Stimulated activated CD4-positive, alpha-beta T cell treated with anti-CD3 and anti-CD28 coated beads, Interleukin-1b, Interleukin-23, amount 100 ng/mL, for 24 hours (primary cell): ENCODE measurements at places on chromosomes 5 and 9.

GRCh38 chr5:31059889-31060288 lies 133.6 kb upstream of the CDH6 start:
- no peak for DNase-seq

DNA sequence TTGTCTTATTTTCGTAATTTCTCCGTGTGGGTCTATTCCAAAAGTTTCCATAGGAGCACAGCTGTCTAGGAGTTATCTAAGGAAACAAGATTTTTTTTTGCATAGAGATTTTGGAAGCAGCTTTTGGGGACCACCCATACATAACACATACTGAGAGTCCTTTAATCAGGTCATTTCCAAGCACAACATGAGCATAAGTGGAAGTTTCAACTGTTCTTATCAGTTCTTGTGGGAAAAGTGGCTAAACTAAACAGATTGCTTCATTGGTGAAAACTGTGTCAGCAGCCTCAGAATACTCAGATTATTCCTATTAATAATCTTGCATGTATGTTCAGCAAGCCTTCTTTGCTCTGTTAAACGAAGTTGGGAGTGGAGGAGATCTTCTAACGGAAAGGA lies 153.6 kb upstream of the TYRP1 start:
- no peak for DNase-seq

DNA sequence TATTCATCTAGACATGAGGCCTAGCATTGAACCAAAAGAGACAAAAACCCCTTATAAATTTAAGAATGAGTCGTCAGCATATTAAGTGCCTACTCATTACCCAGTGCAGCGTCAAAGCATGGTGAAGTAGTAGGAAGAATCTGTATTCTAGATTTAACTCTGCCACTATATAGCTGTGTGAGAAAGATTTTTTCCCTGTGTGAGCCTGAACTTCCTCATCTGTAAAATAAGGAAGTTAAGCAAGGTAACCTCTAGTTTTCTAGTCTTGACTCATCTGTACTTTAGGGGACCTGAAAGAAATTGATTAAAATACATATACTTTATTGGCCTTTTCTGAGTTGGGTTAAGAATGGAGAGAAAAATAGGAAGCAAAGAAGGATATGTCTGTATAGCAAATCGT lies 82.1 kb upstream of the RUSC2 start:
- DNase-seq = no peak

GRCh38 chr5:41071975-41072374 lies 833 bp upstream of the MROH2B start:
- DNase-seq = no peak

DNA sequence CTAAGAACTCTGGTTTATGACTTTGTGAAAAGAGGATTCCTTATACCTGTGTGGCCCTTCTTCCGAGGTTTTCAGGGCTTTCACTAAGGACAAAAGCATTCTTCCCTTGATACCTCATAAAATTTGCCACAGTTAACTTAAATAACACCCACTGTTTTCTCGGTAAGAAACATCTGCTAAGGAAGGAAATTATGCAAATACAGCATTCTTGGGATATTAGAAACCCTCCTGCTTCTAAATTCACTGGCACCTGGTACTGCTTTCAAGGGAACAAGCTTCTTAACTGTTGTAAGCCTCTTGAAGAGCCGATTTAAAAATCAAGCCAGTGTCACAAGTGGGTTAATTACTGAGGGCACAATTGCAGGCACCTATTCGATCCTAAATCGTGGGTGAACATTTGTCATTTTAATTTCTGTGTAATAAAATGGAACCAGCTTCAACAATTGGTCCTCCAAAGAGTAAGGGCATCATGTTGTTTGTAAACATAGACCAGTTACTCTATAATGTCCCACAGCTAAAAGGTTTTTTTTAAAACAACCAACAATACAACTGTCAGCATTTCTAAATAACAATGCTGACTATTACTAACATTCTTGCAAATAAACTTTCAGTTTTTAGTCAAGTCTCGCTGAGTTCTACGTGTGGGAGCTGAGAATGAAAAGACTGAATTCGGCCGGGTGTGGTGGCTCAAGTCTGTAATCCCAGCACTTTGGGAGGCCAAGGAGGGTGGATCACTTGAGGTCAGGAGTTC lies 26.6 kb downstream of the AK3 start:
- no peak for DNase-seq

DNA sequence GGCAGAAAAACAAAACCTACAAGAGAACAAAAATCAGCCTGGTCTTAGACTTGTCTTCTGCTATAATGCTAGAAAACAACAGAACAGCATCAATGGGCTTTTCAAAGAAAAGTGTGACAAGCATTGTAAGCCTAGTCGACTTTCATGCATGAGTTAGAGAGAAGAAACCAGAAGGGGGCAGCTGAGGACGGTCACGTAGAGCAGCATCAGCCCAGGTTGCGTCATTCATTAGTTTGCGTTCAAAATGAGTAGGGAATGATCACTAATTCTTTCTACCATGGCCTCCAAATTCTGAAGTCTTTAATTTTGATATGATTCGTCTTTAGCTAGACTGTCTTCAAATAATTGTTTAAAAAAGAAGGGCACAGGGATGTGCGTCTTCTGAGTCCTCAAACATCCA lies 4.7 kb upstream of the ISCA1 start:
- no peak for DNase-seq

DNA sequence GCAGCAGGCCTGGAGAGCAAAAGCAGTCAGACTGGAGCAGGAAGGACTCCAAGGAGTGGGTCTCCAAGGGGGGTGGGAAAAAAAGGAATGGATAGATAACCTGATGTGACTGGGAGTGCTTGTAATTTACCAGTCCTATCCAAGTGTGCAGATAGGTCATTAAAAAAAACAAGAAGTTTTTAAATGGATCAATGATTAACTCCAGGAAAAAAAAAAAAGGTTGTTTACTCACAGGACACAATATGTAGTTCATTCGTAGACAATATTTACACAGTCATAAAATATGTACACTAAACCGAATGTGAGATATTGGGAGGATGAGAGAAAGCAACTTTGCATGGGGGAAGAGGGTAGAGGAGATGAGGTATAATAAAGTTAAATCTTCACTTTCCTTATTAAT lies 20.4 kb downstream of the ZBTB5 start:
- no peak for DNase-seq

DNA sequence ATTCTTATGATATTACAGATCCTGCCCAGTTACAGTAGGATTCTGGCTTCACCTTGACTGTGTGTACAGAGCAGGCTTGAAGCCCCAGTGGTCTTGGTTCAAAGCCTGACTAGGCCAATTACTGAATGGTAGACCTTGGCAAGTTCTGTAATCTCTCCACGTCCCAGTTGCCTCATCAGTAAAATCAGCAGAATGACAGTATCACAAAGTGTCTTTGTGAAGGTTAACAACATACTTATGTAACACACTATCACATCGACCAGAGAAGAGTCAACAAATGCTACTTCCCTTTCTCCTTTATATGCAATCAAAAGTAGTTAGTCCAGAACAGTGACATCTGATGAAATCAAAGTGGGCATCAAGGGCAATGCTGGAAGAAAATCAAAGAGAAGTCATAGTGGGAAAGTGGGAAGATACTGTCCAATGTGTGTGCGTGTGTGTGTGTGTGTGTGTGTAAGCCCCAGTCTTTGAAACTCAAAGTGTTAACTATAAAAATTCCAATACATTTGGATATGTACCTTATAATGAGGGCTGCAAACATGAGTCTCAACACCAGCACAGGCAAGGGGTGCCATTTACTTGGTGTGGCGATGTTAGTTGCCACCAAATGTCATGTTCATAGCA lies 93.5 kb upstream of the EGFLAM start:
- no peak for DNase-seq

DNA sequence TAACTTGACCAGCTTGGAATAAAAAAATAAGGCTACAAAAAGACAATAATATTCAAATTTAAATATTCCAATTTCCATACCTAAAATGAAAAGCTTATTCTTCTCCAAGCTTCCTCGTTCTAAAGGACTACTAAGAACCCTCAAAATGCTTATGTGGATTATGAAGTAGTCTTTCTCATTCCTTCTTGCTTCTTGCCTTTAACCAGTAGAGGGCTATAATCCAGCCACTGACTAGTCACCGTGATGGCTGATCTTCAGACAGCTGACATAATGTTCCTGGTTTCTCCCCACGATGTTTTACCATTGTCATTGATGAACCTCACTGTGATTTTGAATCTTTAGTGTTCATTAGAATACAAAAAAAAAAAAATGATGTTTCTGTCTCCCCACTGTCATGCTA lies 515.3 kb downstream of the TLE1 start:
- no peak for DNase-seq

GRCh38 chr5:35129921-35130485 lies 82.3 kb upstream of the AGXT2 start:
- DNase-seq = peak; percentile 9

DNA sequence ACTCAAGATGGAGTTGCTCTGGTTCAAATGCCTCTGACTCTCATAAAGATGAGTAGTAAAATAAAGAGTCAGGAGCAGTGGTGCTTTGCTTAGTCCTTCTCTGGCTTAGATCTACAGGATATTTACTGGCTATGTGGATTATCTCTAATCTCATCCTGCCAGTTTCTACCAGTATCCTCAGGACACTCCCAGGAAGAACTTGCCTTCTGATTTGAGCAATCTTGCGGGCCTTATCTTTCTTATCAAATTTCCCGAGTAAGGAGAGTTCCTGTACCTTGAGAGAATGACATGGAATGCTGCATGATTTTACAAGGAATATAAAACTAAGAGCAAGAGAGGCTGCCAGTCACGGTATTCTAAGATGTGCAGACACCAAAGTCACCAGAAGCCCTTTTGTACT lies 364.0 kb downstream of the ARHGEF28 start:
- no peak for DNase-seq

DNA sequence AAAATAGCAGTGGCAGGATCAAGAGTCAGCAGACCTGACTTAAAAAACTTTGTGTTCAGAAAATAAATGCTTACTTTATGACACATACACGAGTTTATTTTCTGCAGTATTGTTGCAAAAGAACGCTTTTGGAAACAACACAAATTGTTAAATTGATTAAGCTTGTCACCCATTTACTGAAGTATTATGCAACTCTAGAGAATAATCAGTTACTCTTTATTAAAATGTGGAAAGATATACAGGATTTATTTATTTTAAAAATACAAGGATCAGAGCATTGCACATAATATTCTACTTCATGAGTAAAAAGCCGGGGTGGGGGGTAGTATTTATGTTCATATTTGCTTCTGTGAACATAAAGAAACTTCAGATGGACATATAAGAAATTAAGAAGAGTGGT lies 20.0 kb downstream of the FYB1 start:
- no peak for DNase-seq

GRCh38 chr5:104361932-104362331 lies 799.3 kb upstream of the NUDT12 start:
- DNase-seq = no peak

DNA sequence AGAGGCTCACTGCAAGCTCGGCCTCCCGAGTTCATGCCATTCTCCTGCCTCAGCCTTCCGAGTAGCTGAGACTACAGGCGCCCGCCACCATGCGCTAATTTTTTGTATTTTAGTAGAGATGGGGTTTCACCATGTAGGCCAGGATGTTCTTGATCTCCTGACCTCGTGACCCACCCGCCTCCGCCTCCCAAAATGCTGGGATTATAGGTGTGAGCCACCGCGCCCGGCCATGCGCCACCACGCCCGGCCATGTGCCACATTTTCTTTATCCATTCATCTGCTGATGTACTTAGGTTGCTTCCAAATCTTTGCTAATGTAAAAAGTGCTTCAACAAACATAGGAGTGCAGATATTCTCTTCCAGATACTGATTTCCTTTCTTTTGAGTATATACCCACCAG lies 408.6 kb downstream of the CAAP1 start:
- DNase-seq = no peak

- no peak for DNase-seq
Measured at GRCh38 chr5:127061956-127062355, 11.3 kb downstream of the C5orf63 start.

DNA sequence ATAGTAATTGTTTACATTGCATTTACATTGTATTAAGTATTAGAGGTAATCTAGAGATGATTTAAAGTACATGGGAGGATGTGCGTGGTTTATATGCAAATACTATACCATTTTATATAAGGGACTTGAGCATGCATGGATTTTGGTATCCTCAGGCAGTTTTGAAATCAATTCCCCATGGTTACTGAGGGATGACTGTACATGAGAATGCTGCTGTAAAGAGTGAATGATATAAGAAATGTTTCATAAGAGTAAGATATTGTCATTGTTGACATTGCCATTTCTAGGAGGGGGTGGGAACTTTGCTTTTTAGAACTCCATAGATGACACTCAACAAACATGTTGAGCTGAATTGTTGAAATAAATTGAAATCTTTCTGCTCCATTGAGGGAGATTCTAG lies 185.0 kb downstream of the SEMA6A start:
- DNase-seq = no peak

GRCh38 chr5:39587675-39588074 lies 162.9 kb upstream of the DAB2 start:
- DNase-seq = no peak

DNA sequence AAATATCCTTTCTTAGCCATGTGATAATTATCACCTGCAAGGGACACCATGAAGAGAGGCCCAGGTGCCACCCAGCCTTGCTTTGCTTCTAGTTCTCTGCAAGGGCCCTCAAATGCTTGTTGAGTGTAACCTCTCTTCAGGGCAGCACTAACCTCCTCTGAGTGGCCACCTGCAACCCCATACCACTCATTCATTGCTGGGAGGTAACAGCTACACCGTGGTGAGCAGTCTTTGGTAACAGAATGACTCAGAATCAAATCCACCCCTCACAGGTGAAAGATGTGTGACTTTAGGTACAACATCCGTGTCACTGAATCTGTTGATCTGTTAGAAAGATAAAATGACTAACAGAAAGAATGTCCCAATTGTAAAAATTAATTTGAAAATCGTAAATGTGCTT lies 365.1 kb upstream of the TRPC7 start:
- no peak for DNase-seq

- no peak for DNase-seq
Measured at GRCh38 chr5:97628031-97628430, 445.0 kb upstream of the RIOK2 start.
